ENCODE measurements at places on chromosomes 7 and 10. TPM values are rescaled to one million over a fixed set of nuclear protein-coding genes. Genes with fewer than 3 reads are reported as not detected.

GRCh38 chr7:133081119-133081598 lies 731 bp downstream of the CHCHD3 start:
- no peak for DNase-seq
- peaks cover 21% of the 10 kb centered on the region for H3K4me1 ChIP-seq
- H3K27me3 ChIP-seq: peaks cover under 1% of the 10 kb centered on the region
- peak overlapping the region; percentile 85 for H3K27ac ChIP-seq

DNA sequence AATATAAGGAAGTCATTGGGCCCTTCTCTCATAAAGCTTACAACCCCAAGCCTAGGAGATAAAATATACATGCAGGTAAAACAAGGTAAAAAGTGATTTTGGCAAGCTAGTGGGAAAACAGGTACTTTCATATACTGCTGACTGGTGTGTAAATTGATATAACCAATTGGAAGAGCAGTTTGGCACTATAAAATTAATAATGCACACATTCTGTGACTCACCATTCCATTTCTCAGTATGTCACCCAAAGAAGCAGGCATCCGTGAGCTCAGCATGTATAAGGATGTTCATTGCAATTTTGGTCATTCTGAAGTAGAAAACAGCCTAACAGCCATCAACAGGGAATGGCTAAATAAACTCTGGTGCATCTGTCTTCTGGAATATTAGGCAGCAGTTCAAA lies 2.9 kb downstream of the MACROH2A2 start:
- H3K4me1 ChIP-seq: no peaks in the 10 kb centered on the region
- no peak for DNase-seq
- peaks cover 30% of the 10 kb centered on the region for H3K27me3 ChIP-seq
- H3K36me3 ChIP-seq: no peaks in the 10 kb centered on the region

DNA sequence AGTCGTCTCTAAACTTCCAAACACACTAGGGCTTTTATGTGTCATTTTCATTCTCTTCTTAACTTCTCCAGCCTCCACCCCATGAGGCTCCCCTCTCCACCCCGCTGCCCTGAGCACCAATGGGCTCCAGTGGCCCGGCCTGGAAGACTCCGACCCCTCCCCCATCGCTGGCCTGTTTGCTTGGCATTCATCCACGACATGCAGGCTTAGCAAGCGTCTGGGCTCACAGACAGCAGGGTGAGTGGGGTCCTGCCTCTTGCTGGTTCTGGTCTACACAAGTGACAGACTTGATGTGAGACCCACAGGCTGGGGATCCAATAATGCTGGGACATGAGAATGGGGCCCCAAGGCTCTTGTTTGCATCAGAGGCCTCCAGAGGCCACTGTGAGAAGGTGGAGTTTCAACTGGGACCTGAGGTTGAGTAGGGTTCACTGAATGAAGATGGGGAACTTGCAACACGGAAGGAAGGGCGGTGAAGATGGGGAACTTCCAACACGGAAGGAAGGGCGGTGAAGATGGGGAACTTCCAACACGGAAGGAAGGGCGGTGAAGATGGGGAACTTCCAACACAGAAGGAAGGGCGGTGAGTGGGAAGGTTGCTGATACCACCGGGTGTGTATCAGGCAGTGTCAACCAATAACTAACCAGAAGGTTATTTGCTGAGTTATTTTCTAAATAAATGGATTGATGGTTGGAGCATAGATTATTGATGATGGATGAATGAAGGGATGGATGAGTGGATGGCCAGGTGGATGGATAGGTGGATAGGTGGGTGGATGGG lies 14.0 kb downstream of the KNDC1 start:
- peaks cover 17% of the 10 kb centered on the region for H3K27me3 ChIP-seq
- no peak overlapping the region for H3K4me3 ChIP-seq
- no peak overlapping the region for H3K27ac ChIP-seq
- H3K36me3 ChIP-seq: no peaks in the 10 kb centered on the region

Gene CEP55
- total RNA-seq: 23.7 TPM

All from natural killer cell treated with Interleukin-12 subunit alpha and Interleukin-12 subunit beta and Interleukin-15 and Interleukin-18, amount 100 ng/mL, for 72 hours (primary cell).